Gastroesophageal sphincter (tissue), 4 donors: ENCODE measurements at places on chromosomes 11 and 22. TPM values are rescaled to one million over a fixed set of nuclear protein-coding genes. Genes with fewer than 3 reads are reported as not detected.

The LRRC56 gene
- 0.20 TPM for total RNA-seq

The SLCO2B1 gene
- total RNA-seq, result 36.2 TPM

The EFEMP2 gene
- total RNA-seq, result 92.8 TPM

The CARD18 gene
- not detected for total RNA-seq

The NUCB2 gene
- 52.5 TPM for total RNA-seq

The SSTR3 gene
- not detected for total RNA-seq

The GRM5 gene
- total RNA-seq, result not detected

The ABTB2 gene
- 4.1 TPM for total RNA-seq

The HPX gene
- 3.6 TPM for total RNA-seq

The UBQLNL gene
- not detected for total RNA-seq

The THRSP gene
- not detected for total RNA-seq

The OR4A16 gene
- not detected for total RNA-seq

The DNAJC4 gene
- 29.1 TPM for total RNA-seq

The OSM gene
- total RNA-seq, result not detected

The CHRDL2 gene
- total RNA-seq, result 1.5 TPM

The OR51B4 gene
- not detected for total RNA-seq

The SLC5A12 gene
- total RNA-seq, result not detected

The APOL4 gene
- total RNA-seq, result 3.5 TPM

The CALCA gene
- total RNA-seq, result not detected

The DAGLA gene
- 3.9 TPM for total RNA-seq

The TNNT3 gene
- 2.5 TPM for total RNA-seq

The WBP2NL gene
- 2.8 TPM for total RNA-seq

The MMP10 gene
- not detected for total RNA-seq

DNA sequence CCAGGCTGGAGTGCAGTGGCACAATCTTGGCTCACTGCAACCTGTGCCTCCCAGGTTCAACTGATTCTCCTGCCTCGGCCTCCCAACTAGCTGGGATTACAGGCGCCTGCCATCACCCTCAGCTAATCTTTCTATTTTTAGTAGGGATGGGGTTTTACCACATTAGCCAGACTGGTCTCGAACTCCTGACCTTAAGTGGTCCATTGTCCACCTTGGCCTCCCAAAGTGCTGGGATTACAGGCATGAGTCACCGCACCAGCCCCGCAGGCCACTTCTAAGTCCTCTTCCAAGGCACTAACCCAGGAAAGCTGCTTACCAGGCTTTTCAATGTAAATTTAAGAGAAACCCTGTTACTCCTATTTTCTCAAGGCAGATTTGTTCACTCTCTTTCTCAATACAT is 50.4 kb downstream of the DENND5A start:
- no peak for ATAC-seq

GRCh38 chr22:22943521-22944267 is 56.1 kb downstream of the IGLL5 start:
- ATAC-seq, result no peak

DNA sequence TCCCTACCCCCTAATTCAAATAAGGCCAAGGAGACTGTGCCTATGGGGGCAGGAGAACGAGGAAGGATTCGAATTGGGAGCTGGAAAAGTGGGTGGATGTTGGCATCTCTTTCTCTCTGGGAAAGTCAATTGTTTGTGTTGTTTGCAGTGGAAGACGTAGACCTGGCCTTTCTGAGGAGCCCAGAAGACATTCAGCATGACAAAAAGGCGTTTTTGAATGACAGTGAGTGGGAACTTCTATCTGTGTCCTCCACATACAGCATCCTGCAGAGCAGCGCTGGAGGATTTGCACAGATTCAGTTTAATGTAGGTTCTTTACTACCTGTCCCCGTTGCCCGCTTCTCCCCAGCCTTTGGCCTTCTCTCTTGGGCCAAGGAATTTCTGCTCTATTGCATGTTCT is 28.2 kb downstream of the HTR3B start:
- ATAC-seq, result no peak

- peak; percentile 95 for ATAC-seq
Measured at GRCh38 chr22:49852898-49853894, at the start of gene ZBED4. ZBED4 (plus strand) TSS chr22:49853844; CDS start chr22:49883663, 29,819 bp downstream.

GRCh38 chr11:72553706-72554105 is 119.4 kb upstream of the CLPB start:
- no peak for ATAC-seq

GRCh38 chr11:100827934-100828661 is 141.0 kb downstream of the ARHGAP42 start:
- ATAC-seq, result no peak

DNA sequence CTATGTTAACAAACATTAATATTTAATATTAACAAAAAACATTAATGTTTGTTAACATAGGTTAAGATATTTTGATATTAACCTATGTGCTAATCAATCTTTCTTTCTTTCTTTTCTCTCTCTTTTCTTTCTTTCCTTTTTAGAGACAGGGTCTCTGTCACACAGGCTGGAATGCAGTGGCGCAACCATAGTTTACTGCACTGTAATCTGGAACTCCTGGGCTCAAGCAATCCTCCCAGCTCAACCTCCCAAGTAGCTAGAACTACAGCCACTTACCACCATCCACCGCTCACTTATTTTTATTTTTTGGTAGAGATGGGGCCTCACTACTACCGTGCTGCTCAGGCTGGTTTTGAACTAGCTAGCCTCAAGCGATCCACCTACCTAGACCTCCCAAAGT is 13.2 kb downstream of the SIK3 start:
- no peak for ATAC-seq

- ATAC-seq, result no peak
Measured at GRCh38 chr22:39530692-39531331, 1.7 kb downstream of the RPS19BP1 start.

GRCh38 chr11:34564807-34565241 is 51.2 kb upstream of the ELF5 start:
- no peak for ATAC-seq

GRCh38 chr11:116993599-116993998 is 104.6 kb downstream of the SIK3 start:
- ATAC-seq, result no peak

DNA sequence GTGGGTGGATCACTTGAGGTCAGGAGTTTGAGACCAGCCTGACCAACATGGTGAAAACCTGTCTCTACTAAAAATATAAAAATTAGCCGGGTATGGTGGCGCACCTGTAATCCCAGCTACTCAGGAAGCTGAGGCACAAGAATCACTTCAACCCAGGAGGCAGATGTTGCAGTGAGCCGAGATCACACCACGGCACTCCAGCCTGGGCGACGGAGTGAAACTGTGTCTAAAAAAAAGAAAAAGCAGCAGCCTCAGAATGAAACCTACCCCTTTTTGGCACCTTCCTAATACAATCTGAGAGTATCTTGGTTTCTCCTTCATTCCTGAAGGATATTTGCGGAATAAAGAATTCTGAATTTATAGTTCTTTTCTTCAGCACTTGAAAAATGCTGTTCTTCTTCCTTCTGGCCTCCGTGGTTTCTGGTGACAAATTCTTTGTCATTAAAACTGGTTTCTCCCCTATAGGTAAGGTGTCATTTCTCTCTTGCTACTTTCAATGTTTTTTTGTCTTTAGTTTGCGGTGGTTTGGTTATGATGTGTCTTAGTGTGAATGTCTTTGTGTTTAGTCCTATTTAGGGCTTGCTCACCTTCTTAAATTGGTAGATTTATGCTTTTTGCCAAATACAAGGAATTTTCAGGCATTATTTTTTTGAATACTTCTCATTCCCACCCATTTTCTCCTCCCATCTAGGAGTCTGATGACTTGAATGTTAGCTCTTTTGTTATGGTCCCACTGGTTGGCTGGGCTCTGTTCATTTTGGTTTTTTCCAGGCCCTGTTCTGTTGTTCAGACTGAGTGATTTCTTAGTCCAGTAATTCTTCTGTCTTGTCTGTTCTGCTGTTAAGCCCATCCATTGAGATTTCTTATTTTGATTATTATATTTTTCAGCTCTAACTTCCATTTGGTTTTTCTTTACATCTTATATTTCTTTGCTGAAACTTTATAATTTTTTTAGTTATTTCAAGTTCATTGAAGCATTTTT is 15.4 kb downstream of the ASRGL1 start:
- no peak for ATAC-seq

GRCh38 chr22:44597616-44598015 is 99.6 kb upstream of the RTL6 start:
- no peak for ATAC-seq

DNA sequence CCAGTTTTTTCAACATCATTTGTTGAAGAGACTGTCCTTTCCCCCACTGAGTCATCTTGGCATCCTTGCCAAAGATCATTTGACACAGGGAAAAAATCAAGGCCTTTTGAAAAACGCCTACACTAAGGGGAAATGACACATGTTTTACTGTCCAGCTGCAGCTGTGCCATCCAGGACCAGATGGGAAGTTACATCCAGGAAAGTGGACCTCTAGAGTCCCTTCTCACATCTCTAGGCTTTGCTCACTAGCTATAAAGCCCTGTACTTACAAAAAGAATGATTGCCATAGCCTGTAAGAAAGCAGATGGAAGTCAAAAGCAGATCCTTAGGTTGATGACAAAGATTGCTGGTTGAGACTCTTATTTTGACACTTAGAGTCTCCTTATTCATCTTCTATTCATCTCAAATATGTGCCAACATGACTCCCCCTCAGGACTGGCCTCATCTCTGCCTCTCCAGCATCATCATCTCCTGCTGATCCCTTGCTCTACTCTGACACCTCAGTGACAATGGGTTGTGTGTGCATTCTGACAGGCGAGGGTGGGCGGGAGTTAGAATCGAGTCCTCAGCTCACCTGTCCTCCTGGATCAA is 22.8 kb downstream of the OSBP2 start:
- ATAC-seq, result no peak

GRCh38 chr22:32414191-32414590 is 2.1 kb upstream of the RTCB start:
- ATAC-seq, result no peak

GRCh38 chr11:107740271-107740670 is 28.4 kb upstream of the SLN start:
- no peak for ATAC-seq

DNA sequence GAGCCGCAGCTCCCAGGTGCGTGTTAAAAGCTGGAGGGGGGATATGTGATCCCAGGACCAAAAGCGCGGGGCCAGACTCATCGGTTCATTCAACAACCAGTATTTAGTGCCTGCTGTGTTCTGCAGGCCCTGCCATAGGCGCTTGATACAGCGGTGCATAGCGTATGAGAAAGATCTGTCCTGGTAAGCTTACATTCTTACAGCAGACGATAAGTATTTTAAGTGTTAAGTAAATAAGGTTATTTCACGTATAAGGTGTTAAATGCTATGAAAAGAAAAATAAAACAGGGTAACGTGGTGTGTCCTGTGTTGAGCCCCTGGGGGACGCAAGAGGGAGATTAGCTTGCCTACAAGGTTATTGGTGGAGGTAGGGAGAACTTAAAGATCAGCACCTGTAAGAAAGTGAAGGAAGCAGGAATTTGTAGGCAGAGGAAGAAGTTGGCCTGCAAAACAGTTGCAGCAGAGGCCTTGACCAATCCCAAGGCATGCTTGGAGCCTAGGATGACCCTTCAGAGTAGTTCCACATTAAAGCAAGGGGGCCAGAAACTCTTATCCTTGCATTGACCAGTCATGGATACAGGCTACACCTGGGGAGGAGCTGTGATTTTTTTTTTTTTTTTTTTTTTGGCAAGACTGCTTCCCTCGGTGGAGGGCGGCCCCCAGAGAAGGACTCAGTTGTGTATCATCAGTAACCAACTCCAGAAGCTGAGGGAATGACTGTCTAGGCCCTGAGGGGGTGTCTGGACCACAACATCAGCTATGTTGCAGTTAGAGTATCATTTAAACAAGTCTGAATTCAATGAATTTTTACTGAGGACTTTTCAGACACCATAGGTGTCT is 487 bp upstream of the LIPT2 start:
- ATAC-seq, result no peak

- no peak for ATAC-seq
Measured at GRCh38 chr11:38356255-38356654, 1758.2 kb upstream of the RAG2 start.

- ATAC-seq, result no peak
Measured at GRCh38 chr11:109937968-109938367, 155.2 kb upstream of the ZC3H12C start.

GRCh38 chr11:32433101-32433913 is 2.0 kb downstream of the WT1 start:
- no peak for ATAC-seq

DNA sequence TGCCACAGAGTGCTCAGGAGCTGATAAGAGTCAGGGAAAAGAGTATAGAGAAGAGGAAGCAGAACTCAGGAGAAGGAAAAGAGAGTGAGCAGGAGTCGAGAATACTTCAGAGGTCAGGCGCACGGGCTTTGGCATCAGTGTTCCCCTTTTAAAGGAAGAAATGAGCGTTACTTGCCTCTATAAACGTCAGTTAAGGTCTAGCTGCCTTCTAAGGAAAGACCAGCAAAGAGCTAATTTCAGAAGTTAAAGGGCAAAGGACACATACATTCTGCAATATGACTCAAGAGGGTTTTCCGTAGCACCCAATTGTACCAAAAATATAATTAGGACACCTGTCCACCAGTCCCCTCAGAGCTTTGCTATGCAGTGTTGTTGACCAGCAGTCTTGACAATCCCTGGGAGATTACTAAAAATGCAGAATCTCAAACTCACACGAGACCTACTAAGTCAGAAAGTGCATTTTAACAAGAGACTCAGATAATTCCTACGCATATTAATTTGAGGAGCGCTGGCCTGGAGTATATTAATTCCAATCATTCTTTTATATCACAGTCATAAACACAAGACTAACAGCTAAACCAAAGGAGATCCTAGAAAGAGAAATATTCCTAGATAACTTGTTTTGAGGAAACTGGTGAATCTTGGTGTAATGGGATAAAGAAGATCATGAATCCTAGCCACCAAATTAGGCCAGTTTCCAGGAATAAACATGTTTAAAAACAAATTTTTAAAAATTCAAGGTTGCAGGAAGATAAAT is 249.0 kb downstream of the CADM1 start:
- no peak for ATAC-seq

GRCh38 chr22:38081941-38082828 is 1.8 kb downstream of the SLC16A8 start:
- no peak for ATAC-seq

GRCh38 chr22:24175160-24175808 is 6.0 kb upstream of the SUSD2 start:
- peak; percentile 79 for ATAC-seq

- no peak for ATAC-seq
Measured at GRCh38 chr22:47397673-47398072, 635.2 kb downstream of the TBC1D22A start.

- ATAC-seq, result no peak
Measured at GRCh38 chr11:80727315-80727714, 1286.5 kb upstream of the TENM4 start.

GRCh38 chr11:57501953-57502352 is 13.5 kb downstream of the SLC43A1 start:
- no peak for ATAC-seq

GRCh38 chr22:27381552-27381951 is 420.0 kb downstream of the MN1 start:
- no peak for ATAC-seq

GRCh38 chr11:95556342-95557163 is 233.0 kb downstream of the FAM76B start:
- ATAC-seq, result no peak
